ENCODE measurements at places on chromosomes 3 and 15.
A peak's percentile ranks its signal among the peaks of the same experiment; 100 is the strongest.

DNA sequence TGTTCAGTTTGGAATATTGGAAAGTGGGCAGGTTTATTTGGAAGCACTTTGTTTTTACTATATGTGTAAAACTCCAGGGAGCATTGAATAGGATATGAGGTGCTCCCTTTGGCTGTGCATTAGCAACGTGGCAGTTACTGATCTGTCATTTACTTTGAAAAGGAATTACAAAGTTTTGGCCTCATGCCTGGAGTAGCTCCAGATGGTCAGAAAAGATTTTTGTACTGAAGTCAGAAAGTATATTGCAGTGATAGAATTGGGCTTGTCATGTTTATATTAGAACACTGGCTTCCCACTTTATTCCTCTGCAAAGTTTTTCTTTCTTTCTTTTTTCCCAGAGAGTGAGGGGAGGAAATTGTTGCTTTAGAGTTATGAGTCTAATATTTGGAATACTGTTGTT, 26.1 kb downstream of the FNDC3B start:
- no peak for DNase-seq

DNA sequence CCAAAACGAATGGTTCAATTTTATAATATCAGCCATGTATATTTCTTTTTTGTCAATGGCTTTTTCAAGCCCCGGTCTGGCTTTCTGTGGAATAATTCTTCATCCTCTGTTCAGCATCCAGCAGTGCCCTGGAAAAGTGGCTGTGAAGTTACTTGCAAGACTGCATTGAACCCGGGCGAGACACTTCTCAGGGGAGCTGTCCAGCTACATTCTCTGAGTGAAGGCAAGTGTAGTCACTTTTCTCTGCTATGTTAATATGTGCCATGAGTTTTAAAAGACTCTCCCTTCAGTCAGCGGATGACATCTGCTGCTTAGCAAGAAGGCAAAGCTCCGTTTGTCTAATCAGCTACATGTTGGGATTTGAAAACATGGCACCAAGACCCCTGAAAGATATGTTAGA, 81.3 kb upstream of the RGMA start:
- DNase-seq, result no peak

DNA sequence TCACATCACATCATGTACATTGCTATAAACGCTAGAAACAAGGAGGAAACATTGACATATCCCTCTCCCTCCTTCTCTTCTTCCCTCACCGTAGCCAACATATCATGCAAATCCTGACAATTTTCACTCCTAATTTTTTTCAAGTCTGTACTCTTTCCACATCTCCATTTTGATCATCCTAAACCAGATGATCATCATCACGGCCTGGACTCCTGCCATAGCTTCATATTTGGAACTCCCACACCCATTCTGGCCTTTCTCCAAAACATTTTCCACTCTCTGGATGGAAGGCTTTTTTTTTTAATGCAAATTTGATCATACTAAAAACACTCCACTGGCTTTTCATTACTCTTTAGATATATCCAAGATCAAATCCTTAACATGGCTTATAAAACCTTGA, 248.0 kb upstream of the CNTN3 start:
- no peak for DNase-seq

DNA sequence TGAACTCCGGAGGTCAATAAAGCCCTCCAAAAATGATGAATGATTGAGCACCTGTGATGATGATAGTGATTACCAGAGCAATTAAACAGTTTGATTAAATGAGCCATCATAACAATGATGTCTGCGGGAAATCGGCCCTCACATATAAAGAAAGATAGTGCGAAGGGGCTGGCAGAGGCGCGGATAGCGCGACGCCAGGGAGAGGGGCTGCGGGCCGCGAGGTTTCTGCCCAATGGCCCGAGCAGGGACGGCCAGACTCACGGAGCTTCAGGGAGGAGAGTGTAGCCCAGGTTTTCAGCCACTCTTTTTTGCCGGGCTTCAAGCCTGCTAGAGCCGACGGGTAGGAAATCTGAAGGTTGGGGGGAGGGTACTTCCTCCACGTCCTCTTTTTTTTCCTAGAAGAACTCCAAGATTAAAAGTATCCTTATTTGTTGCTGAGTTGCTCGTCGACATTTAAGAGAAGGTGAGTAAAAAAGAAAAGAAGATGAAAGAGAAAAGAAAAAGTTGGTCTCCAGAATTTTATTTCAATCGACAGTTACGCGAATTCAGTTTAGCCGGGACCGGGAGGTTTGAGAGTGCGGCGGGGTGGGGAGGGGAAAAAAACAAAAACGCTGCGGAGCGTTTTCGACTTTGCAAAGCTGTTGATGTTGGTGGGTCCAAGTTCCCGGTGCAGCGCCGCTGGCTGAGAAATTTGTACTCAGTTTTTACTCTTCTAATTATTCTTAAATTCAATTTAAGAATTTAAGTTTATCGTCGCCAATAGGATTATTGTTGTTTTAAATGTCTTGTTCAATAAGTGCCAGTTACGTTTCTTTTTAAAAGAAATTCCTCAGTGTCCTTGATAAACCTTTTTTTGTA, 2.2 kb upstream of the MEIS2 start:
- peak; percentile 57 for DNase-seq

- peak; percentile 72 for DNase-seq
Measured at GRCh38 chr15:24772686-24773373, 97.3 kb downstream of the NPAP1 start.

DNA sequence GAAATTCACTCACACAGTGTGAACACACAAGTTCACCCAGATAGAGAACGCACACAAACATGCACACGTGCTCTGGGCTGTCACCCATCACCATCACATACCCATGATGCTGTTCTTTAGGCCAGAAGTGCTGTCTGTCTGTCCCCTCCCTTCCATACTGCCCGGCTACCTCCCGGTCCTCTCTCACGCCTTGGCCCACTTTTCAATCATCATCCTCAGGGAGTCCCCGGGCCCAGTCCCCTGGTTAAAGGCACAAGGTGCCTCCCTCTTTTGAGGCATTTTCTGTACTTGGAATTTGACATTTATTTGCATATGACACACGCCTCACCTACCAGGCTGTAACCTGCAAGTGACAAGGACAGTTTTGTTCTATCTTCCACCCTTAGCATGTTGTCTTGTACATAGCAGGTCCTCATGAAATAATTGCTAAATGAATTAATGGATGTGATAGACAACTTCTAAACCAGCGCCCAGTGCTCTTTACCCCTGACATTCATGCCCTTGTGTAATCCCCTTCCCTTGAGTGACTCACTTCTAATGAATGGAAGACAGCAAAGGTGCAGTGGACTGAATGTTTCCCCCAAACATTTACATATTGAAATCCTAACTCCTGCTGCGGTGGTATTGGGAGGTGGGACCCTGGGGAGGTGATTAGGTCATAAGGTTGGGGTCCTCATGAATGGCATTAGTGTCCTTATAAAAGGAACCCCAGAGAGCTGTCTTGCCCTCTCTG, 73.9 kb upstream of the ADPGK start:
- no peak for DNase-seq

DNA sequence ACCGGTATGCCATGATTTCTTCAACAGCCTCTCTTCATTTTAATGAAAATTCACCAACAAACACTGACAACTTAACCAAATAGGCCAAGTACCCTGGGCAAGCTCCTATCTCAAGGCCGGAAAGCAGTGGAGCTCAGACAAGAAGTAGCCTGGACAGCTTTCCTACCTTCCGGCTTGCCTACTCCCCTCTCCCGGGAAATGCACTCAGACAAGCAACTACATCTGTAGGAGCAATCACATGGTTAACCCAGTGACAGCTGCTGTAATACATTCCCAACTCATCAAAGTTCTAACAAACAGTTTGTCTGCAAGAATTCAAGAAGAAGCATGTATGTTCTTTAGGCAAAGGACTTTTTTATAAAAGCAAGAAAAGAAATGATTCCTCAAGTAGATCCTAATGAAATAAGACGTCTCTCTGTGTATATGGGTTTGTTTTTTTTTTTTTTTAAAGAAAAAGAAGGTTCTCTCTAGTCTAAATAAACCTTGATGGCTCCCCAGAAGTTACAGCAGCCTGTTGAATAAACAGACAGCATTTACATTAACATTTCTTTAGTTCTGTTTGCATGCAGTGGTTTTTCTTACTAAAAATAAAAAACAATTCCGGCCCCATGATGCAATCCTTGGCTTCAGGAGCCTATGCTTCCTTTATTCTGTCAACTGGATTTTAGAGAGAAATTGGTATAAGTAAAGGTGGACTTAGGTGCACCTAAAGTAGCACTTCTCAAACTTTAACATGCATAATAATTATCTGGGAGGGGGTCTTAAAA, 278.7 kb downstream of the NEK10 start:
- no peak for DNase-seq

- peak; percentile 11 for DNase-seq
Measured at GRCh38 chr3:61505197-61505596, 56.2 kb upstream of the PTPRG start.

Measured in SJCRH30 (cell line).